ENCODE measurements at places on chromosomes 2 and 18. TPM values are rescaled to one million over a fixed set of nuclear protein-coding genes. Genes with fewer than 3 reads are reported as not detected.

The RNU2-63P gene
- total RNA-seq = 2.3 TPM

The ACADL gene
- 10.3 TPM for total RNA-seq

- H3K27me3 ChIP-seq = no peaks in the 10 kb centered on the region
- DNase-seq = no peak
- no peak overlapping the region for H3K27ac ChIP-seq
- peaks cover 4% of the 10 kb centered on the region for H3K4me1 ChIP-seq
- no peak overlapping the region for H3K4me3 ChIP-seq
Observed at GRCh38 chr2:42199626-42200025, 30.5 kb downstream of the EML4 start.

DNA sequence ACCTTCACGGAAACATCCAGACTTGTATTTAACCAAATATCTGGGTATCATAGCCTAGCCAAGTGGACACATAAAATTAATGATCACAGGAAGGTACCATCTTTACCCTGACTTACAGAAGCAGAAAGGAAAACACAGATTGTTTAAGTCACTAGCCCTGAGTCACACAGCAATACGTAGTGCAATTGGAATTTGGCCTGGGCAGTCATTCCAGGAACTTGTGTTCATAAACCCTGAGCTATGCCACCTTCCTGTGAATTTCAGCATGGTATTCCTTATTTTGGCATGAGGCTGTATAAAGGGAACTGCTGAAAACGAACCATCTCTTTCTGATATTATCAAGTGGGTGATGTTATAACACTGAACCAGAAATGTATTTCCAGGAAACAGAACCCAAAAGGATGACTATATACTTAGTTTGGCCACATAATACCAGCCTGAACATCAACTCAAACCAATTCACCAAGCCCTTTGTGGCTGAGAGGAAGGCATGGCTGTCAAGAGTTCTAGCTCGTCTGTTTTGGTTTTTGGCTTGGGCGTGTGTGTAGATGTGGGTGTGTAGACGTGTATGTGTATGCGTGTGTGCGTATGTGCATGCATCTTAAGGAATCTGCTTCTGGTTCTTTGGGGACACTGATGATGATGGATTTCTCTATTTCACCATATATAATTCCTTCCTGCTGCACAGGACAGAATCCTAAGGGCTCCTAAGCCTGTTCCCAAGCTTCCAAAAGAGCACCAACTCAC is 533.4 kb upstream of the ID2 start:
- H3K4me1 ChIP-seq = peaks cover 13% of the 10 kb centered on the region
- H3K27ac ChIP-seq = no peak overlapping the region
- no peaks in the 10 kb centered on the region for H3K27me3 ChIP-seq
- DNase-seq = no peak

GRCh38 chr2:46072101-46072820 is 224.9 kb upstream of the EPAS1 start:
- no peaks in the 10 kb centered on the region for H3K4me1 ChIP-seq
- no peaks in the 10 kb centered on the region for H3K36me3 ChIP-seq
- no peak for DNase-seq
- no peaks in the 10 kb centered on the region for H3K27me3 ChIP-seq
- H3K27ac ChIP-seq = no peak overlapping the region
- H3K4me3 ChIP-seq = no peak overlapping the region

GRCh38 chr2:3777966-3778365 is 74.6 kb downstream of the DCDC2C start:
- no peak overlapping the region for H3K27ac ChIP-seq
- no peaks in the 10 kb centered on the region for H3K27me3 ChIP-seq
- H3K4me1 ChIP-seq = no peaks in the 10 kb centered on the region
- no peak for DNase-seq
- H3K36me3 ChIP-seq = no peaks in the 10 kb centered on the region

Measured in ovary (tissue), 10 donors.